CD8-positive, alpha-beta T cell (primary cell): ENCODE measurements at places on chromosomes 5 and 9. TPM values are rescaled to one million over a fixed set of nuclear protein-coding genes. Genes with fewer than 3 reads are reported as not detected.

- no peak for DNase-seq
These were observed 559.2 kb downstream of the TUSC1 start for GRCh38 chr9:25119041-25119440.

DNA sequence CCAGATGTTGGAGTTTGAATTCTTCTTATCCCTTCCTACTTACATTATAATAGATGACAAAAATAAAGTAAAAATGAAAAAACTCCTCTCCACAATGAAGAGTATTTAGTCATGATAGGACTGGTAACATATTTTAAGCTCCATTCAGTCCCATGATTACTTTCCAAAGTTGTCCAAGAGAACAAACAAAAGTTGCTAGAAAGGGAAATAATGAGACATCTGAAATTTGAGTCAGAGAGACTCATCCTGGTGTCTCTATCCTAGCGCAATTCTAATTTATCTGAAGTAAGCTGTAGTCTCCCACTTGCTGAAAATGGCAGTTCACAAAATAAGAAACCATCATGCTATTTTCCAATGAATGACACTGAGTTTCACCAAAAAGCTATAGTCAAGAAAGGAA, 152.2 kb downstream of the BNC2 start:
- DNase-seq = no peak

DNA sequence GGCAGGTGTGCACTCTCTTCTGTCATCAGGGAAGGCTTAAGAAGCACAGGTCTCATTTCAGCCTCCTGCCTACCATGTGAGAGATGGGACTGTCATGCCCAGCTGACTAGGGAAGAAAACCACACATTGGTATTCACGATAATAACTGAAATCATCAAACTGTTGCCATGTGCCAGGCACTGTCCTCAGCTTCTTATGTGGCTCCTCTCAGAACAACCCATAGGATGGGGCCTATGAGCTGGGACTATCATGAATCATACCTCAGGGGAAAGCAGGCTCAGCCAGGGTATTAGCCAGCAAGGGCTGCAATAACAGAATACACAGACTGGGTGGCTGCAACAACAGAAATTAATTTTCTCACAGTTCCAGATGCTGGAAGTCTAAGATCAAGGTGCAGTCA, 3.3 kb downstream of the AFAP1L1 start:
- no peak for DNase-seq

DNA sequence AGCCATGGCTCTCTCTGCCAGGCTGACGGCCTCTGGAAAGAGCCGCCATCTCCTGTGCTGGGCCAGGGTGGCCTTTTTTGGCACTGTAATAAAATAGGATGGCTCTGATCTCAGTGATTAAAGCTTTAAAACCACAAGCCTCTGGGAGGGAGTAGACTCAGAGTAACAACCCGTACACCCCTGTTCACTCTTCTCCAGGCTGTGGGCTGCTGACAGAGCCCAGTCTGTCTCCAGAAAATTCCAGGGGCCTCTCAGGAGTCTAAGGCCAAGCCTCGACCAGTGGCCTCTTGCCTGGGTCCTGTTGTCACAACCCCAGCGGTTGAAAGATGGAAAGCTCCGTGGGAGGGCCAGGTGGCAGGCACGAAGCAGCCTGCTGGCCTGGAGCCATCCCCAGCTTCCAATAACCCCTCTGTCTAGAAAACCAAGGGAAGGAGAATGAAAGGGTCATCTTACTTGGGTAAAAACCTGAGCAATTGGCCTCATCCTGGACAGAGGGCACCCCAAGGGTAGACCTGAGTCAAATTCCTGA, 286.7 kb upstream of the ZNF462 start:
- no peak for DNase-seq

DNA sequence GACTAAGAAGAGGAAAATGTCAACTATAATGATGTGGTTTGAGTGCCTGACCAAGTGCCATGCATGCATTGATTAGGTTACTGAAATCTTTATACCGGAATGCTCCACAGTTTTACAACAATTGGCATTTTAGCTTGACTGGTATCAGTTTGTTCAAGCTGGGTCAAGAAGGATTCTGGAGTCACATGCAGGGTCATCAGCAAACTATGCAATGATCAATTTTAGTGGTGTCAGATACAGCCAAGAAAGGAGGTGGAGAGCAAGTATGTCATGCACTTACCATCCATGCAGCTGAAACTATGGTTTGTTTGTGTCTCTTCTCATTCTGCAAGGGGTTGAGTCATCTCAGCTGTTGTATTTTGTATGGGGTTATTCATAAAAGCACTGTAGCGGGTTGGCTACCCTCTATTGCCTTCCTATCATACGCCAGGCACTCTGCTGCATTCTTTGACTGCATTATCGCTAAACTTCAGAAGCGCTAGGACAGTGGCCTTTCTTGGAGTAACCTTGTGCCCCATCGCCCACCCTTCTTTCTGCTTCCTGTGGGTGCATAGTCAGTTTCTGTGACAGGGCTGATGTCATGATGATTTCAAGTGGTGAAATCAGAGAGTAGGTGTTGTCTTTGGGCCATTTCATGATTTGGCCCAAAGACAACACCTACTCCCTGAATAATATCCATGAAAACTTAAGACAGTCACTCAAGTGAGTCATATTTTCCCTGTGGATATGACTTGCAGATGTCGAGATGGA, 145.4 kb downstream of the MTX3 start:
- no peak for DNase-seq

DNA sequence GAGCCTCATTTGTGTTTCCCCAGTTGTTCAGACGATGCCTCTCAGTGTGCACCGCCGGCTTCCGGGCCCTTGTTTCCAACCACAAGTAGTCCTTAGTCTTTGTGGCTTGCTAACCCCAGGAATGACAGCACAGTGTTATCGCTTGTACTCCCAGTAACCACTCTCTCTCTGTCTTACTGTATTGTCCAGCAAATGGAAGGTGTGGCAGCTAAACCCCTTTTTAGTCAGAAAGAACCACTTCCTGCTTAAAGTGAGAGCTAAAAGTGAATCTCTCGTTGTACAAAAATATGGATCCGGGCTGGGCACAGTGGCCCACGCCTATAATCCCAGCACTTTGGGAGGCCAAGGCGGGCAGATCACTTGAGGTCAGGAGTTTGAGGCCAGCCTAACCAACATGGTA, 61.3 kb downstream of the ENC1 start:
- DNase-seq = peak; percentile 54

DNA sequence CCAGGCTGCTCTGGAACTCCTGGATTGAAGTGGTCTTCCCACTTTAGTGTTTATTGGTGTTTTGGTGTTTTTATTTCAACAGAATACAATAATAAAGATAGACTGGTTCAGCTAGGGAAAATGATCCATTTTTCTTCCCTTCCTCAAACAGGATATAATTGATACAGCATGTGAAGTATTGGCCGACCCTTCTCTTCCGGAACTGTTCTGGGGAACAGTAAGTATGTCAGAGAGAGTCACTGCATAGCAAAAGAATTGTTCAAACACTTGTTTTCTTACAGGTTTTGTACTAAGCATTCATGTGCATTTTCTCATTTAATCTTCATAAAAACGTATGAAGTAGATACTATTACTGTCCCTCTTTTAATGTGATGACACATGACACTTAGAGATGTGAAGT, 31.6 kb downstream of the NUP188 start:
- DNase-seq = no peak

GRCh38 chr9:84597131-84597530, 72.4 kb upstream of the NTRK2 start:
- no peak for DNase-seq

GRCh38 chr5:138625134-138625533, 49.9 kb upstream of the HSPA9 start:
- no peak for DNase-seq

- no peak for DNase-seq
These were observed 25.9 kb upstream of the IDNK start for GRCh38 chr9:83596899-83597504.

- no peak for DNase-seq
These were observed 7.2 kb downstream of the TOR1A start for GRCh38 chr9:129816501-129817435.

DNA sequence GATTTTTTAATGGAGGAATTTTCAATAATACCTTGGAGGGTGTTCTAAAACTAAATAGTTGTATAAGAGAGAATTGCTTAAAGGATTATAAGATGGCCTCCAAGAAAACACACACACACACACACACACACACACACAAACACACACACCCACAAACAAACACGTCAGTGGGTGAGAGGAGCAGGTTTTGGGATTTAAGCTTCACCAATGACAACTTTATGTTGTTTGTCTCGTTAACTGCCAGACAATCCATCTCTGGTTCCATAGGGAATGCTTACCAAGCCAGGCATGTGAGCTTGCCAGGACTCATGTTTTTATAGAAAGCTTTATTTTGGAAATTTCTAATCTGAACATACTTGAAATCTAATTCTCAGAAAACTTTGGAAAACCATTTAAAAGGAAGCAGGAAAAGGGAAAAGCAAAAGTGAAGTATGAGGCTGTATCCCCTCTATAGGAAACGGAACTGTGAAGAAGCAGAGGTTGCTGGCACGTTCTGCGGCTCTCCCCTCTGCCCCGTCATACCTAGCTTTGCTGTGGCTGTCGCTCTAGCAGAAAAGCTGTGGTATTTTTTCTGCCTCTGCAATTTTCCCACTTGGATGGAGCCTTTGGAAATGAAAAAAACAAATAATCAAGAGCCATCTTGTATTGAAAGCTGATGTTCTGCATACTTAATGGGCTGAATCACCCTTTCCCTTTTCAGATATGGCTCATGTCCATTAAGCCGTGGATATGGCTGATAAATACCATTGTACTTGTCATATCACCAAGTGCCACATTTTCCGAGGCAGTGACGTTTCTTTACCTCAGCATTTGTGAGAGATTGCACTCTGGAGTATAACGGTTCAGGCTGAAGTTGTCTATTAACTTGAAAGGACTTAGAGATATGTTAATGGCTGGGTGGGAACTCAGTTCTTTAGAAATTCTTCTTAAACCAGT, 112.7 kb downstream of the NTRK2 start:
- no peak for DNase-seq

- no peak for DNase-seq
These were observed 426.3 kb upstream of the TLE4 start for GRCh38 chr9:79145442-79145841.

DNA sequence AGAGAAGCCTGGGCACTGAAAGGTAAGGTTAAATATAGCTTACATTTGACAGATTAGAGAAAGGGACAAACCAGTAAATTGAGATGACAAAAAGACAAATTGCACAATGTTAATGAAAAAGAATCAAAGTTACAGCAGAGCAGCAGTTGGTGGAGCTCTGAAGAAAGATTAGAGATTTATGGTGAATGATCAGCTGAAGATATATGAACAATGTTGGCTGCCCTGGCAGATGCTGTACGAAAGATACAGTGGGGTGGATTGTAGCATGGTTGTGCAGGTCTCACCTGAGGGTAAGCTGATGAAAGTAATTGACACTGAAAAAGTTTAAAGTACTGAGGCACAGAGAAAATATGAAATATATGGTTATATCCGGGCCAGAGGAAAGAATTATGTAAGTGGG, 492.1 kb downstream of the ARHGEF28 start:
- no peak for DNase-seq

Gene GFI1B
- not detected for total RNA-seq

Gene PELO
- 13.7 TPM for total RNA-seq

Gene PCDHA11
- not detected for total RNA-seq

Gene EGFL7
- total RNA-seq = not detected

Gene GAPVD1
- total RNA-seq = 84.1 TPM

Gene TAF7
- total RNA-seq = 97.3 TPM

Gene CDH9
- total RNA-seq = not detected
